Natural killer cell (primary cell): ENCODE measurements at places on chromosomes 6 and 20. TPM values are rescaled to one million over a fixed set of nuclear protein-coding genes. Genes with fewer than 3 reads are reported as not detected.

TMC2 gene
- total RNA-seq: 1.3 TPM

IL17F gene
- not detected for total RNA-seq

RHAG gene
- not detected for total RNA-seq

PACRG gene
- total RNA-seq: not detected
